Natural killer cell treated with Interleukin-12 subunit alpha and Interleukin-12 subunit beta and Interleukin-15 and Interleukin-18, amount 100 ng/mL, for 72 hours (primary cell): ENCODE measurements at places on chromosomes 6 and 20.

GRCh38 chr6:131877999-131878789 is 70.4 kb downstream of the ENPP1 start:
- no peak for DNase-seq

GRCh38 chr6:100880149-100880852 is 828 bp downstream of the ASCC3 start:
- no peak for DNase-seq

DNA sequence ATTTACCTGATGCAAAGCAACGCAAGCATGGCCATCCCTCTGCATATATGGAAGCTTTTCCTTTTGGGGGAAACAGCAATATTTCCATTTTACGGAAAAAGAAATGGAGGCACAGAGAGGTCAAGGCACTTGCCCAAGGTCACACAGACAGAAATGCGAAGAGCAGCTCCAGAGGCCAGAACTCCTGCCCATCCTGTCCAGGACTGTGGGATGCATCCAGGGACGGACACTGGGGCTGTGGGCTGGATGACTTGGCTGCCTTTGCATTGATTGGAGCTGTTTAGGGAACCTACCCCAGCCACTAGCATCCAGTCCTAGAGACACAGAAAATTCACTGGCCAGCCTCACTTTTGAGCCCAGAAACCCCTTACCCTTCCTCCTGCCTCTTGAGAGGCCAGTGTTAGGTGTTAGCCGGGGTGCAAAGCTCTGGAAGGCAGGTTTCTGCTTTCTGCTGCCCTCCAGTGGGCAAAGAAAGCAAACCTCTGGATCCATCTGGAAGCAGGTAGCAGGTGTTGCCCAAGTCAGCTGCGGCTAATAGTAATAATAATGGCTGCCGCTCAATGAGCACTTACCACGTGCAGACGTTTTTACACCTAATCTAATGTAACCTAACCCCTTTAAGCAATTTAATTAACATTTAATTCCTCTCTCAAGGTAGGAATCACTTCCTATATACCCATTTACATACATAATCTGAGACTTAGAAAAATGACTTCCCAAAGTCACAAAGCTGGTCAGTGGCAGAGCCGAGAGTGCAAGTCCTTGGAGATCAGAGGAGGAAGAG is 31.7 kb upstream of the CCN5 start:
- no peak for DNase-seq

- no peak for DNase-seq
Measured at GRCh38 chr20:42338294-42339201, 720.4 kb upstream of the CHD6 start.
